Femur (tissue), 1 donor: ENCODE measurements at places on chromosomes 6 and 20.

DNA sequence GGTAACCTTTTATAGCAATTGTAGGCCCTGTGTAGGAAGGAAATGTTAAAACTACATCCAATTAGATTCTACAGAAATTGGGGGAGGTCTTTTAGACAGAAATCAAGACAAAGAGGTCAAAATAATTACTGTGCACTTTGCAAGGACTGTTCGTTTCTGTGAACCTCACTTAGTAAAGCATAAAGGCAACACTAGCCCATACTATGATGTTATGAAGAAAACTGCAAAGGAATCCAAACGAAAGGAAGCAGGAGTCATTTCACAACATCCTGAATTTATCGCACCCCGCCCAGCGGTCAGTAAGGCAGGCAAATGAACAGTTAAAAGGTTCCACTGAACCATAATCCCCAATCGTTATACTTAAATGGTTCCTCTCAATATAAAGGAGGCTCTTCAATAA lies 429.5 kb upstream of the ARID1B start:
- DNase-seq, result no peak

GRCh38 chr6:5208057-5208456 lies 52.7 kb downstream of the LYRM4 start:
- DNase-seq, result peak; percentile 36

GRCh38 chr20:41408986-41409385 lies 42.4 kb upstream of the EMILIN3 start:
- peak; percentile 86 for DNase-seq

DNA sequence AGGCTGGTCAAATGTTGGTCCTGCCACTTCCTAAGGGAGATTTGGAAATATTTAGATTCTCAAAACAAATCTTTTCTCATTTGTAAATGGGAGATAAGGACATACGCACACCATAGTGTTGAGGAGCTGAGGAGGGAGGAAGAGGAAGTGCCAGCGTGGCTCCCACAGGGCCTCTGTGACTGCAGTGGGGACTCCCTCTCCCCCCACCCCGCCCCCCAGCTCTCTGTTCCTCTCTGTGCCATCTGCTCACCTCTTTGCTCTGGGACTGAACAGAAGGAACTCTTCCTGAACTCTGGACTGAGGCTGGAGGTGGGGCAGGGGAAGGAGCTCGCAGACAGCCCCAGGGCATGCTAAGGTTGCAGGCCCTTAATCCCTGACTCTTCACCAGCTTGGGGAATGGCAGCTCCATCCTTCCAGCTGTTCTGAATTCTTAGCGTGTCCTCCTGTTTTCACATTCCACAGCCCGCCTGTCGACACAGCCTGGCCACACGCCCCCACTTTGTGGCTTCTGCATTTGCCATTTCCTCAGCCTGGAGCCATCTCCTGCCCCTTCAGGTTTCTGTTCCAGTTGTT lies 11.4 kb downstream of the DDX27 start:
- DNase-seq, result peak; percentile 61

DNA sequence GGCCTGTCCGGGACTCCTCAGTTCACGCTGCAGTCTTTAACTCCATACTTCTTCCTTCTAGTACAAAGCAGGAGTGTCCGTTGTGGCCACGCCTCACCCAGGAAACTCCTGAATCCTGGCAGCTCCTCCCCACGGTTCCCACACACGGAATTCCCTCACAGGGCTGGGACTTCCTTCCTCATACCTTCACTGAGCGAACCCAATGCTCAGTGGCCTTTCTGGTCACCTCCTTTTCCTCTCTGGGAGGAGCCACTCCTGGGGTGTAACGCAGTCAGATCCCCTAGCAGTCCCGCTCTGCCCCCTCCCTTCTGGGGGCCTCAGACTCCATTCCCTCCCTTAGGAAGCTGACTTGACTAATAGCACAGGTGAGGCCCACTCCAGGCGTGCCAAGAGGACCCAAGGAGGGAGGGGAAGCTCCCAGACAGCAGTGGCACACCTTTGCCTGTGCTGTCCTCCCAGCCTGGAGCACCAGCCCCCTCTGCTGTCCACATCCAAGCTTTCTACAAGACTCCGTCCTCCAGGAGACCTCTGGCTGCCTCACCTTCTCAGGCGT lies at the start of gene SLC52A3:
Gene SLC52A3, minus strand, starts transcription at position 75 of the 553 bp plus-strand sequence. CDS start 2,726 bp downstream, outside the sequence.
- no peak for DNase-seq

GRCh38 chr6:36692220-36692619 lies 5.4 kb upstream of the RAB44 start:
- DNase-seq, result no peak

- no peak for DNase-seq
Observed at GRCh38 chr6:157685596-157686280, 137.3 kb upstream of the SNX9 start.

DNA sequence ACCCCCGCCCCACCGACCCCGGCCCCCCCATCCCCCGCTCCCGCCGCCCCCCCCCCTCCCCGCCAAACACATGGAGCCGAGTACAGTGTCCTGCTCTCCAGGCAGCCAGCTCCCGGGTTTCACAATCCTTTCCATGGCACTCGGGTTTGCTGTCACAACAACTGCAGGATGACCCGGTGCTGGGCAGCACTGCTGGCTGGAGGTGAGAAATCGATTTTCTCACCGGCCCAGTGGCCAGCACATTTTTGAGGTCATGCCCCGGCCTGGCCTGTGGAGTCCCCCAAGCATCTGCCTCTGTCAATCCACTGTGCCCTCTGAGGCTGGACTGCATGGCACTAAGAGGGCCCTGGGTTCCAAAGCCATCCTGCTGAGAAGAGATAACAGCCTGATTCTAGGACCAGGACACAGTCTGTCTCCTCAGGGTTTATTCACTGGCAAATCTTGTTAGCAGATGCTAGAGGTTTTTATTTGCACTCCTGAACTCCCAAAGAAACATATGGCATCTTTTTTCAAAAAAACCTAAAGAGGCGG lies 129.5 kb downstream of the NFATC2 start:
- DNase-seq, result peak; percentile 76

DNA sequence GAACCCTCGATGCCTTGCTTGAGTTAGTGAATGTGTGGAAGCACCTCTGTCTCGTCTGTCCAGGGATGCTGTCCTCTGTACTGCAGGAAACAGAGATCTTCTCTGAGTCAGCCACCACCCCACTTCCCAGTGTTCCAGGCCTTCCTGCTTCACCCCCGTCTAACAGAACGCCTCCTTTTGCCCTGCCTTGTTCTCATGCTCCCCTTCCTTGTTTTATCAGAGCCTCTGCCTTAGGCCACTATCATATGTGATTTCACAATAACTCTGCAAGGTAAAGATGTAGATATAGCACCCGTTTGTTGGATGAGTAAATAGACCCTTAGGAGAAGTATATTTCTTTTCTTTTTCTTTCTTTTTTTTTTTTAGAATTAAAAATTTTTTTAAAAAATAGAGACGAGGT lies 106.7 kb upstream of the CLDN20 start:
- no peak for DNase-seq

- peak; percentile 82 for DNase-seq
Observed at GRCh38 chr20:22070610-22071058, 365.2 kb downstream of the PAX1 start.

DNA sequence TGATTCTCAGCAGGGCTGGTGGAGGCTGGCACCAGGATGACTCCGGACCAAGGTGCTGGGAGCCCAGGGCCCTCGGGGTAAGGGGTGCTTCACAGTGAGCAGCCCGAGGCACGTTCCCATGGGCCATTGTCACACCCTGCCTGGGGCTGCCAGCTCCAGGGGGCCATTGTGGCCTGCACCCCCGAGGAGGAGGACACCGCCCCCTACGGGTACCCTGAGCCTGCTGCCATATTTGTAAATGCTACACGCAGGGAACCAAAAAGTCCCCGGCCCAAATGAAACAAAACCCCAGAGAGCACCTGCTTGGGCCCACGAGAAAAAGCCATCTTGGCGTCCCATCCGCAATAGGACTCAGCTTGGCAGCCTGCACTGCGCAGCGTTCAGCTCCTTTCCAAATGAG lies 64.7 kb upstream of the GATA5 start:
- DNase-seq, result no peak

- no peak for DNase-seq
Observed at GRCh38 chr20:33322456-33322855, 39.4 kb downstream of the BPIFB1 start.

GRCh38 chr6:168000198-168001028 lies 2.9 kb downstream of the KIF25 start:
- DNase-seq, result no peak

- DNase-seq, result no peak
Observed at GRCh38 chr20:1326031-1326930, 2.7 kb downstream of the SDCBP2 start.

DNA sequence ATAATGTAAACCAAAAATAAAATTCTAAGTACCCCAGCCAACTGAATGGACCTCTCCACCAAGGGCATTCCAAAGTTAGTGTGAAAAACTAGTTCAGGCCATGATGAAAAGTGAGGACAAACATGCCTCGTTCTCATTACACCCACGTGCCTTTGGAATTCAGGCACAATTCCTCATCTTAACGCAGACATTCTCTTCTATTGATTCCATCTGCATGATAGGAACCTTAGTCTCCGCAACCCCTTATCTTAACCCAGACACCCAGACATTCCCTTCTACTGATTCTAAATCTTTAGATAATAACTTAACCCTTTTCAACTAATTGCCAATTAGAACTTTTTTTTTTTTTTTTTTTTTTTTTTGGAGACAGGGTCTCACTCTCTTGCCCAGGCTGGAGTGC lies 7.6 kb upstream of the SERPINB6 start:
- DNase-seq, result no peak

- DNase-seq, result no peak
Observed at GRCh38 chr6:96809119-96809518, 28.2 kb downstream of the GPR63 start.

DNA sequence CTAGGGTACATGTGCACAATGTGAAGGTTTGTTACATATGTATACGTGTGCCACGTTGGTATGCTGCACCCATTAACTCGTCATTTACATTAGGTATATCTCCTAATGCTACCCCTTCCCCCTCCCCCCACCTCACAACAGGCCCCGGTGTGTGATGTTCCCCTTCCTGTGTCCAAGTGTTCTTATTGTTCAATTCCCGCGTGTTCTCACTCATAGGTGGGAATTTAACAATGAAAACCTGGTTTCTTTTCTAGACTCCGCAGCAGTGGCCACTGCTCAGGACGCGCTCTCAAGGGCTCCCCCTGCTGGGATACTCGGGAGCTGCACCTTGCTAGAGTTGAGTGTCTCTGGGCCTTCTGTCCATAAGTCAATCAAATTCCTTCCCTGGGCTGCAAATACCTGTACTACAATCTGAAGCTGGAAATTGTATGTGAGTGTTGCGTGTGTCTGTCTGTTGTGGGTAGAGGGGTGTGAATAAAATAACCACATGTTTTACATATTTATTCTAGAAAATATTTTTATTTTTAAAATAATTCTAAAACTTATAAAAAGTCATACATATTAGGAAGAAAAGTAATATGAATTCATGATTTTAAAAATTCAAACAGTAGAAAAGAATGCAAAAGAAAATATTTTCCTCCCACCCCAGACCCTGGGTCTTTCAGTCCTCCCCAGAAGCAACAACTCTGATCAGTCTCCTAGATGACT lies 8.2 kb upstream of the CEP250 start:
- peak; percentile 89 for DNase-seq

- DNase-seq, result peak; percentile 59
Observed at GRCh38 chr20:63452821-63453523, 19.5 kb downstream of the KCNQ2 start.

GRCh38 chr6:139027620-139028182 lies 844 bp upstream of the ABRACL start:
- DNase-seq, result no peak

- DNase-seq, result no peak
Observed at GRCh38 chr20:8320306-8320705, 188.2 kb downstream of the PLCB1 start.

GRCh38 chr20:62927128-62927705 lies 912 bp upstream of the DIDO1 start:
- no peak for DNase-seq

DNA sequence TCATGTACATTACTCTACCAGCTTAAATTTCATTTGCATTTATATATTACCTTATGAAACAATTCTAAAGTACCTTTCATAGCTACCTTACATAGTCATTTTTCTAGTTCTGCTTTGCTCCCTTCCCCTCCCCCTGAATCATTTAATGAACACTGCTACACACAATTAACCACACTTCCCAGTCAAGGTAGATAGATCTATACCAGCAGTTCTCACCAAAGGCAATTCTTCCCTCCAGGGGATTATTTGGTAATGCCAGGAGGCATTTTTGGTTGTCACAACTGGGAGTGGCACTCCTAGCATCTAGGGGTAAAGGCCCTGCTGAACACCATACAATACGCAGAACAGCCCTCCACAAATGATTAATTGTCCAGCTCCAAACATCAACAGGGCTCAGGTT lies 143.9 kb upstream of the SHLD1 start:
- DNase-seq, result no peak

DNA sequence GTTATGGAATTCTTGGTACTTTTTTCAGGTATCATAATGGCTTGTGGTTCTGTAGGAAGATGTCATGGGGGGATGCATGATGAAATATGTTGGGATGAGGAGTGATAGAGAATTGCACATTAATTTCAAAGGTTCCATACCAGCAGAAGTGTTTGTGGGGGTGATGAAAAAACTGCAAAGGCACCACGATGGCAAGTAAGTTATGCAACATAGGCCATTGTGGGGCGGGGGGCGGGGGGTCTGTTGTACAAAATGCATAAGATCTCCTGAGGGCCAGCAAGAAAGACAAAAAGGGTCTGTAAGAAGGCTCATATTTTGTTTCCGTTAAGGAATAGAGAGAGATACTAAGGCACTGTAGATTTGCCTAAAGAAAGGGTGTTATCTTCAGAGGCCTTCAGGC lies 26.2 kb downstream of the PLEKHG1 start:
- no peak for DNase-seq

DNA sequence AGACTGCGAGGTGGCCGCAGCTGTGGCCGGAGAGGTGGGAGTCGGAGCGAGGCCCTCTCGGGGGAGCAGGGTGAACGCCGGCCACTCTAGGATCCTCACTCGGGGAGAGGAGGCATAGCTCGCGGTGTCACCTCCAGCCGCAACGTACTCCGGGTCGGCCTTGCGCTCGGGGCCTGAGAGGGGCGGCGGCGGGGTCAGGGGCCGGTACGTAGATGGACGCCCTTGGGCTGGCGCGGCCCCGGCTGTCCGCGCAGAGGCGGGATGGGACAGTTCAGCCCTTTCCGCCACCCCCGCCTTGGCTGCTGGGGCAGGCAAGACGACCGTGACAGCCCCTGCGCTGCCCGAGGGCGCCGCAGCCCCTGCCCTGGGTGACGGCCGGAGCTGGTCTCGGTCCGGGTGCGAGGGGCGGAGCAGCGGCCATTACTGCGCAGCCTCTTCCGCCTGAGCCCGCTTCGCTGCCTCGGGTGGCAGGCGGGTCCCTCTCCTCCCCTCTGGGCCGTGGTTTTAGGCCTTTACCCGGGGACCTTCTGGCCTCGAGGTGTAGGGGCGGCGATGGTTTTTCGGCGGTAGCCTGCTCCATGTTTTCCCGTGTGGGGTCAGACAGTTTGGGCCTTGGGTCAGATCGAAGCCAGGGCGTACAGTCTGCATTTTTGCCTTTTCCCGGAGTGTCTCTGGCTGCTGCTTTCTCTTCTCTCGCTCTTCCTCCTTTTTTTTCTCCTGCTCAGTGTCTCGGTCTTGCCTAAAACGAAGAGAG lies 405 bp downstream of the RNF146 start:
- peak; percentile 78 for DNase-seq

- DNase-seq, result no peak
Observed at GRCh38 chr6:11747021-11747420, 31.6 kb downstream of the ADTRP start.

- DNase-seq, result no peak
Observed at GRCh38 chr6:75281653-75282052, 2.9 kb downstream of the TMEM30A start.

- no peak for DNase-seq
Observed at GRCh38 chr6:4371207-4371921, 236.0 kb upstream of the ECI2 start.

GRCh38 chr20:58040447-58041290 lies 187.8 kb downstream of the ANKRD60 start:
- DNase-seq, result no peak

- no peak for DNase-seq
Observed at GRCh38 chr6:89045576-89045975, 35.0 kb upstream of the PNRC1 start.
